Caki2 (cell line): ENCODE measurements at places on chromosomes 2 and 18.

DNA sequence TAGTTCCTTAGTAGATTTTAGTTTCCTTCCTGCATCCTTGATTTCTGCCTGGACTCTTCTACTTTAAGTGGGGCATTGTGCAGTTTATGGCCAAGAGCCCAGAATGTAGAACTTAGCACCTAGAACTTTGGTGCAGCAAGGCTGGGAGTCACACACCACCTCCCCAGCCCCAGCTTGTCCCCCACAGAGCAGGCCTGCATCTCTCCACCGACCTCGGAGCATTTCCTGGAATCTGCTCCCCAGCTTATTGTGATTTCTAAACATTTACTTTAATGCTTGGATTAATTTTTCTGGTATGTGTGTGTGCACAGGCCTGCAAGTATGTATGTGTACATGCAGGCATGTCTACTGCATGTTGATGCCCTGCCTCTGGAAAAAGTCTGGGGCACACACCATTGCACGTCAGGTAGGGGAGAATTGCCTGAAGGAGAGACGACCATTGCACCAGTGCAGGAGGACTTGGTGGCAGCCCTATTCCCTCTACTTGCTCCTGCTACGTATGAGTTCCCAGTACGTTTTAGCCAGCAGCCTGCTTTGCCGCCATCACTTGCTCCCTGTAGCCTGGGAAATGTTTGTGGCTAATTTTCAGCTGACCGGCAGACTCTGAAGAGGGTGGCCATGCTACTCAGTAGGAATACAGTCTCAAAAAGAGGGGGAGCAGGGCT is 419.9 kb upstream of the HS6ST1 start:
- DNase-seq: no peak

GRCh38 chr2:27182346-27182745 is 29.5 kb upstream of the ATRAID start:
- no peak for DNase-seq

- peak; percentile 64 for DNase-seq
These were observed 208.7 kb downstream of the ICOS start for GRCh38 chr2:204145263-204145751.

DNA sequence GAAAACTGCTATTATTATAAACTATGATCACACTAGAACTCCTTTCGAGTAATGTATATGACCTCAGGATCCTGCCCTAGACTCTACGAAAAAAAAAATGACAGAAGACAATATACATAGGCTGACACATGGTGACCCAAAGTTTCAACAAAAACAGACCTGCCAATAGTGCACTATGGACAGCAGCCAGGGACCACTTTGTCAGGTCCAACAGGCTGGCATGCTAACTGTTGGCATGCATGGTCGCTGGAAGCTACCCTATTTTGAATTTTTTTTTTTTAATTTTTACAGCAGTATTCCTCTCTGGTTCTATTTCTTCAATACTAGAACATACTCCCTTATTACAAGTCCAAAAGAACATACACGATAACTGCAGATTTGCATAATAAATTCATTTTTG is 38.1 kb downstream of the REV1 start:
- no peak for DNase-seq

DNA sequence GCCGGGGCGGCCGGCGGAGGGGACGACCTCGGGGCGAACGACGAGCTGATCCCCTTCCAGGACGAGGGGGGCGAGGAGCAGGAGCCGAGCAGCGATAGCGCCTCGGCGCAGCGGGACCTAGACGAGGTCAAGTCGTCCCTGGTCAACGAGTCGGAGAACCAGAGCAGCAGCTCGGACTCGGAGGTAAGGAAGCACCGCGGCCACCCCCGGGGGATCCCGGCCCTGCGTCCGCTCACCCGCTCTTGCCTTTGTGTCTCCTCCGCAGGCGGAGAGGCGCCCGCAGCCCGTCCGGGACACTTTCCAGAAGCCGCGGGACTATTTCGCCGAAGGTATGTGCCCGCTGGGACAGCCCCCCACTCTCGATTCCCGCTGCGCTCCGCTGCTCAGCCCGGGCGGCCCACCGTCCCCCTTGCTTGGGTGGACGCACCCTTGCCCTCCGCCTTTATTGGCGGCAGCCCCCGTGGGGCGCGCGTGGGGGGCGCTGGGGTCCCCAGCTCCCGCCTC is 611 bp downstream of the TCF7L1 start:
- DNase-seq: no peak
